ENCODE measurements at places on chromosomes 1 and 21. TPM values are rescaled to one million over a fixed set of nuclear protein-coding genes. Genes with fewer than 3 reads are reported as not detected.

The AMY1A gene
- polyA plus RNA-seq = 0.47 TPM

The ATP1A2 gene
- 5.7 TPM for polyA plus RNA-seq

DNA sequence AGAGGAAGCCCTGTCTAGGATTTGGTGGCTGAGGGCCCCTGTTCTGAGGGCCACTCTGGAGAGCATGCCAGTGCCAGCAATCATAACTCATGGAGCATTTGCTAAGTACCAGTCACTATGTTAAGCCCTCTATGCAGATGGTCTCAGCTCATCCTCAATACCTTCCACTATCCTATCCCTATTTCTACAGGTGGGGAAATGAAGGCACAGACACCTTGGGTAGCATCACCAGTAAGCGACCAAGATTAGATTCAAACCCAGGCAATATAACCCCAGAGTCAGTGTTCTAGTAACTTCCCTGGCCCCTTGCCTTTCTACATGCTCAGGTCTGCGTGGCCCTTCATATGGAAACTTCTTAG, 7.9 kb upstream of the NBPF1 start:
- no peak for DNase-seq

DNA sequence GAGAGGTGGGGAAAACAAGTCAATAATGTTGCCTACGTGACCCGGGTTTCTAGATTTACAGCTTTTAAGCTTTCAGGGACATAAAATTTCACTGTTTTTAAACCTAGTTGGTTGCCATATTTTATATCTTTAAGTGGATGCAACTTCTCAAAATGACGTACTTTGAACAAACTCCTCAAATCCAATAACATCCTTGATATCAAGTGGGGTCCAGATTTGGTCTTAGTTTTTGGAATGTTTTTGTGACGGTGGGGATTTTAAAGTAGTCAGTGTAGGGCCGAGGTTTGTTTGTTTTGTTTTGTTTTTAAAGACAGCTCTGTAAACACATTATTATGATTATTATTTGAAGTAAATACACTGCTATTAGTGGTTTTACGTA, 453 bp downstream of the CDKN2C start:
- DNase-seq = no peak

Data from left renal pelvis (tissue), 4 donors.